ENCODE measurements at places on chromosomes 2 and 18. TPM values are rescaled to one million over a fixed set of nuclear protein-coding genes. Genes with fewer than 3 reads are reported as not detected.

PSTPIP2 gene
- polyA plus RNA-seq, result 3.0 TPM

ANKRD62 gene
- 1.6 TPM for polyA plus RNA-seq

DNA sequence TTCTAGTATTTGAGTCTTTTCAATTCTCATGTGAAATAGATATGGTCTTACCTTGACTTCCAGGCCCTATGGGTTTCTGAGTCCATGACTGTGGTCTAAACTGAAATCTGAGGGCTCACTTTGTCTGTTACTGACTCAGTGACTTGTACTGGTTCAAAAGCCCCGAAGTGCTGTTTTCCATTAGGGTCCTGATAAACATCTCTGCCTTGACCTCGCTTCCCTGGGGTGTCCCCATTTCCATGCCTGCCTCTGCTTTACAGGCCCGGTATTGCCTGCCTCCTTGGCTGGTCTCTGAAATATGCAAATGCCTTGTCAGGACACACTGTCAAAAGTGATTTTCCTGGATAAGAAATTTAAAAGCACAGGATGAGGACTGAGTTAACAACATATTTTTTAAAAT lies 538.8 kb downstream of the SOCS6 start:
- DNase-seq, result no peak

GRCh38 chr2:128362889-128363228 lies 44.2 kb upstream of the HS6ST1 start:
- peak; percentile 43 for DNase-seq

DNA sequence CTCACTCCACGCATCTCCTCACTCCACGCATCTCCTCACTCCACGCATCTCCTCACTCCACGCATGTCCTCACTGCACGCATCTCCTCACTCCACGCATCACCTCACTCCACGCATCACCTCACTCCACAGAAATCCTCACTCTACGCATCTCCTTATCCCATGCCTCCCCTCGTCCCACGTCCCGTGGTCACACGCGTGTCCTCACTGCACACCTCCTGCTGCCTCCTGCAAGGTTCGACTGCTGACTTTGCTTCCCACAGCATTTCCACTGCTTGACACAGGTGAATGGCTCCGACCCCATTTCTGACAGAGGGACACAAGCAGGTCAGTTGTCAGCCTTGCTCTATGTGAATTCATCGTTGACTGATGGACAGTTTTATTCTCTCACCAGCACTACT lies 103.0 kb downstream of the USP40 start:
- no peak for DNase-seq

DNA sequence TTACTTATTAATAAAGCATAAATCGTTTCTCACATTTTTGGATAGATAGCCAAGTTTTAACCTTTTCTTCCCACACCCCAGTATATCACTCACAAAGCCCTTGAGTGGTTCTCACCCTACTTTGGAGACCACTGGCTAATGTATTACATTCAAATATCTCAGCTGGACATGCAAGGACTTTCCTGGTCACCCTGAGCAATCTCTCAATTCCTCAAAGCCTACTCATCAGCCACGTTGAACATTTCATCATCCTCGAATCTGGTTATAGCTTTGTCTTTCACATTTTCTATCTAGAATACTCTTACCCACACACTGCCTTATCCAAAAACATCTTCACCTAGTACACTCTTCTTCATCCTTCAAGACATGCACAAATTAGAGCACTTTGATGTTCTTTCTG lies 71.1 kb upstream of the MAPRE2 start:
- no peak for DNase-seq

GRCh38 chr2:220034426-220035130 lies 407.1 kb downstream of the SLC4A3 start:
- no peak for DNase-seq

DNA sequence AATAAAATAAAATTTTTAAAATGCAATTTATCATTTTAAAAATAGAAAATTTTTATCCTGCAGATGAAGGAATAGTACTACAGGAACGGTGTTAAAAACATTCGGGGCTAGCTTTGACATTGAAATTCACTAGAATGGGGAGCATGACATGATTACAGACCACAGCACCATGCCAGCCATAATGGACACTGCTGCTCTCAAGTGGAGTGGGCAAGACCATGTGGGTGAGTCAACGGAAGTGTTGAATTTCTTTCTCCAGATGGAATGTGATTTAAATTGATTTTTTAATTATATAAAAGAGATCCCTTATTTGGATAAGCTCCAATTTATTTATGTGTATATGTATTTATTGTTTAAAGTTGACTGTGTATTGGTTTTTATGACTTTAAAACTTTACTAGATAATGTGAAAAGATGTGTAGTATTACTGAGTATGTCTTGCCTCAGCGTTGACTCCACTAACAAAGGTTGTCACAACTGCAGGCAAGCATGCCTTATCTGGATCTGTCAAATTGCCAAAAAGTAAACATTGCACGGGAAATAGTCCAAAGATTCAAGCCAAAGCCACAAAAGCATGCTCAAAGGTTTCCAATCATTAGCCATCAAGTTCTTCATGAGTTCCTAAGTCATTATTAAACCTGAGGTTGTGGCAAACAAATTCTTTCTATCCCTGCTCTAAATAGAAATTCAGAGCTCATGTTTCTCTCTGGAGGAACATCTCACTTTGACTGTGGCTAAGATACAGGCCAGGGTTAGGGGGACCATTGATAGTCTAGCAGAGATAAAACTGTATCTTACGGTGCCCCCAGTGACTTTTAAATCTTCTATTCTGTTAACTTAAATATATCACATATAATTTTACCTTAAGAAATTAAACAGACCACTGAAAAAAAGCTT lies 536.9 kb downstream of the TMX3 start:
- no peak for DNase-seq

DNA sequence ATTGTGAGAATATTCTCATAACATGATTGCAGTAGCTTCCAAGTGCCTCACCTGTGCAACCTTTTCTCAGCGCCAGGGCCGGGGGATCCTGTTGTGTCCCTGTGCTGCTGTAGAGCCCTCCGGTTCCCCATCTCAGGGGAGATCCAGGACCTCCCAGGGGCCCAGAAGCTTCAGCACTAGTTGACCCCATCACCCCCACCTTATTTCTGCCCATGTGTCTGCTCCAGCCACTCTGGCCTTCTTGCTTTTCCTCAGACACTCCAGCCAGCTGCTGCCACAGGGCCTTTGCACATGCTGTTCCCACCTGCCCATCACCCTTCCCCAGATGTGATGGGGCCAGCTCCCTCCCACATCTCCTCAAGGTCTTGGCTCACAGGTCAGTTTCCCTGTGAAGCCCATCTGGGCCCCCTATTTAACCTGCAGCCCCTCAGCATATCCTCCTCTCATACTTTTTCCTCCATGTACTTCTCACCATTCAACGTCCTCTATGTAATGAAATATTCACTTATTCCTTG lies 226.5 kb downstream of the SEPTIN10 start:
- no peak for DNase-seq

POTEC gene
- polyA plus RNA-seq, result 0.04 TPM

Measured in pancreas (tissue), 10 donors.